IPS-NIHi11 (cell line): ENCODE measurements at places on chromosomes 2 and 18.
A peak's percentile ranks its signal among the peaks of the same experiment; 100 is the strongest.

- peak; percentile 82 for DNase-seq
Observed at GRCh38 chr2:70123051-70123828, 36.0 kb downstream of the PCBP1 start.

GRCh38 chr18:52190195-52190594, 149.8 kb upstream of the DCC start:
- DNase-seq = no peak

- DNase-seq = no peak
Observed at GRCh38 chr18:51668607-51669006, 471.1 kb upstream of the MEX3C start.

- DNase-seq = no peak
Observed at GRCh38 chr2:113005030-113005509, at the start of gene IL36A. TSS of gene IL36A (plus strand) at chr2:113005459. CDS start at chr2:113005872, 413 bp downstream.

DNA sequence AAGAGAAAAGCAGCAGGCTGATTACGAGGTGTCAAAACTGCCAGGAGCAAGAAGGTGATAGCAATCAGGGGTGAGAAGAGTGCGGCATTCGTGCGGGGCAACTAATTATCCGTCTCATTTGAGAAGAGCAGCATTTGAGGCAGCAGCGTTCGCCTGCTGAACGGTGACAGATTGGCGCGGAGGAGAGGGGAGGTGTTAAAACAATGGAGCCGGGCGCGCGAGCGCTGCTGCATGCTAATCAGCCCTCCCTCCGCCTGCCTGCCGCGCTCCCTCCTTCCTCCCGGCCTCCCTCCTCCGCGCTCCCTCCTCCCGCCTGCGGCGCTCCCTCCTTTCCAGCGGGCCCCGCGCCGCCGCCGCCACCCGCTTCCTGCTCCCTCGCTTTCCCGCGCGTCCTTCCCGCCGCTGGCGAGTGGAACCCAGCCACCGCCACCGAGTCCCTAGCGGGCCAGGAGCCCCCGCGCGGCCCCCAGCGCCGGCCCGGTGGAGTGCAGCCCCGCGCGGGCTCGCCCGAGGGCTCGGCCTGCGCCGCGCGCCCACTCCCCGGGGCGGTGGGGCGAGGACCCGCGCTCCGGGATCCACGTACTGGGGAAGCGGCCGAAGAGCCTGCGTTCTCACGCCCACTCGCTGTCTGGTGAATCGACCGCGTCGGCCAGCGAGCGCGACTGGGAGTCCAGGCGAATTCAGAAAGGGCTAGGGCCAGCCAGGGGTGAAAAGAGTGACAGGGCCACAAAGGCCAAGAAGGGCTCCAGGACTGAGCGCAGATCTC, 69.5 kb upstream of the PSMD14 start:
- peak; percentile 82 for DNase-seq

GRCh38 chr2:188251034-188251433, 40.6 kb upstream of the GULP1 start:
- DNase-seq = no peak

DNA sequence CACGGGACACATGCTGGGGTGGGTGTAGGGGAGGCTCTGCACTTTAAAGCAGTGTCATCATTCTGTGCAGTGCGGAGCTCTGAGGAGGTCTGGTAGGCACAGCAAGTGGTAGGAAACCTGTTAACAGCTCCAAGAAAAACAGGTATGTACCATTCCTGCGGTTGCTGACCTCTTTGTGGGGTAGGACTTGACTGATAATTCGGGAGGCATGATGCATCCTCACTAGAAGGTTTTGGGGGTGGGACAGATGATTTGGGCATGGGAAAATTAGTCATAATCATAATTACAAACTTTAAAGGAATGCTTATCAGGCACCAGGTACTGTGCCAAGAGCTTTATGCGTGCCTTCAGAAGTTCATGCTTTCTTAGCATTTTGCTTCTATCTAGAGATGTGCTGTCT, 9.7 kb downstream of the DOK1 start:
- no peak for DNase-seq

DNA sequence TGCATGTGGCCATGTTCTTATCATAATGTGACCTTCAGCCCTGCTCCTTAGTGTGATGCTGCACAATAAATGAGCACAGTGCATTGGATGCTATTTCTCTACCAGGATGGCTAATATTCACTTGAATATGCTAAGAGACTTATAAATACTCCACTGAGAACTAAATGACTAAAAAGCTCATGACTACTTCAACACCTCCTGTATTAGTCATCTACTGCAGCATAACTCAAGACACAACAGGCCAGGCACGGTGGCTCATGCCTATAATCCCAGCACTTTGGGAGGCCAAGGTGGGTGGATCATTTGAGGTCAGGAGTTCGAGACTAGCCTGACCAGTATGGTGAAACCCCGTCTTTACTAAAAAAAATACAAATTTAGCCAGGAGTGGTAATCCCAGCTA, 213.4 kb downstream of the RND3 start:
- DNase-seq = no peak

- DNase-seq = no peak
Observed at GRCh38 chr2:54575379-54575888, 119.3 kb downstream of the SPTBN1 start.

DNA sequence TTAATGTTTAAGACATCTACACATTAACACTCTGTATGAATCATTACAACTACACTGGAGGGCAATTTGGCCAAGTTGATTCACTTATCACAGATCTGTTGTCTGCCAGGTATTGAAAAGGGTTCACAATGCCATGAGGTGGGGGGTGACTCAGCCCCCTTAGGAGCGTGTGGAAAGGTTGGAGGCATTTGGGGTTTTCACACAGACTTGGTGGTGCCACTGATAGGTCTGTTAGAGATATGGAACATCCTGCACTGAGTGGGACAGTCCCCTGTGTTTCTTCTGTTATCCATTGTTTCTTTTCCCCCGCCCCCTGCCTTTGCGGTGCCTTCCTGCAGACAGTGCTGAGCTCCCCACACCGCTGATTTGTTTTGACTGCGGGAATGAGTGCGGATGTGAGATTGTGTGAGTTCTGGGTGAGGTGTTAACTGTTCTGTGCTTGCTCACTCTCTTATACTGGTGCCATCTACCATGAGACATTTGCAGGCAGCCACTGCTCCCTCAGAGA, 9.3 kb upstream of the TSN start:
- no peak for DNase-seq

DNA sequence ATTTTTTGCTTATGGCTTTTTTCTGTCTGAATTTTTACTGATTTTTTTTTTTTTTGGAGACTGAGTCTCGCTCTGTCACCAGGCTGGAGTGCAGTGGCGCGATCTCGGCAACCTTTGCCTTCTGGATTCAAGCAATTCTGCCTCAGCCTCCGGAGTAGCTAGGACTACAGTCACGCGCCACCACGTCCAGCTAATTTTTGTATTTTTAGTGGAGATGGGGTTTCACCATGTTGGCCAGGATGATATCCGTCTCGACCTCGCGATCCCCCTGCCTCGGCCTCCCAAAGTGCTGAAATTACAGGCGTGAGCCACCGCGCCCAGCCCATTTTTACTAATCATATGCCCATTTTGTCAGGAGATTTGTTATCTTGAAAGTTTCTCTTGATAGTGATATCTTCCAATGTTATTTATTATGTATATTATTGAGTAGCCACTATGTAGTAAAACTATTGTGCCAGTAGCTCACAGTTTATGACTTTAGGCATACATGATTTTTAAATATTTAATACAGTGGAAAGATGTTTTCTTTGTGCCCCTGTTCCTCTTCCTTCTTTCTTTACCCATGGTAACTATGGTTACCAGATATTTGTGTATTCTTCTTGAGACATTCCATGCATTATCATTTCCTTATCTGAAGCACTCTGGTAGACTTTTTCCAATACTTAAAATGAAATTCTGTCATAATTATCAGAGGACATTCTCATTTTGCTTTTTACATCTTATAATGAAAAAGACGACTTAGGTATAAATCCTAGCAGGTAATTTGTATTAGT, 2.1 kb downstream of the HAT1 start:
- no peak for DNase-seq

- peak; percentile 85 for DNase-seq
Observed at GRCh38 chr18:12271376-12272235, 17.4 kb downstream of the CIDEA start.

DNA sequence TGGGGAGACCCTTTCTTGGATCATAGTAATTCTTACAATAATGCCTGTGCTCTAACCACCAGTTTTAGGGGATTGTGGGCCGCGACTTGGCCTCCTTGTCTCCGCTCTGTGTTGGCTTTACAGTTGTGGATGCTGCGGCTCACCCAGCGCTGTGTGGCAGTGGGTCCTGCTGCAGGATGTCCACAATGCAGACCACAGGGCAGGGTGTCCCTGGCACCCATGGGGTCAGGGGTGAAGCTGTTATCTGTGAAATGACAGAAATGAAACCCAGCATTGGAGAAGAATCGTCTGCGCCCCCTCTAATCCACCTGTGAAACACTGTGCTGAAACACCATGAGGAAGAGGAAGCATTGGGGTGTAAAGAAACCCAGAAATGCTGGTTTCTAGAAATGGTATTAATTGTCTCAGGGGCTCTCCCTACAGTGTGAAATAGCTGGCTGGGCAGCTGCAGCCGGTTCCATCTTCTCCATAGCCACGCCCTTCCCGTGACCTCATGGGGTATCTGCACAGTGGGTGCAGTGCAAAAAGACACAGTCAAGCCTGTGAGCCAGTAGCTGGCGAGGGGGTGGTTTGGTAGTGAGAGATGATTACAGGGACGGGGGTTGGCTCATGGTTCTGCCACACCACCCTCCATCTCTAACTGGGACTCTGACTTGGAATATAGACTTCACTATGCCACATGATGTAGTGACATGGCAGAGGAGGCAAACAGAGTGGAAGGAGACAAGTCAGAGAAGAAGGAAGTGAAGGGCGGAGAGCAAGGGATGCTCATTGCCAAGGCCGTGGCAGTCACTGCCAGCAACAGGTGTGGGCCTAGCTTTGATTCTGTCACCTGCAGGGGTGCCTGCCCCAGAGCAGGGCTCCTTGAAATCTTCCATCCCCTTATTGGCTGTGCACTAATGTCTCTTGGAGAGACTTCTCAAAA, 16.2 kb downstream of the INPP4A start:
- no peak for DNase-seq

GRCh38 chr2:101961338-101962191, 30.2 kb upstream of the IL1R2 start:
- no peak for DNase-seq

GRCh38 chr2:82599021-82599420, 1860.1 kb downstream of the SUCLG1 start:
- no peak for DNase-seq

DNA sequence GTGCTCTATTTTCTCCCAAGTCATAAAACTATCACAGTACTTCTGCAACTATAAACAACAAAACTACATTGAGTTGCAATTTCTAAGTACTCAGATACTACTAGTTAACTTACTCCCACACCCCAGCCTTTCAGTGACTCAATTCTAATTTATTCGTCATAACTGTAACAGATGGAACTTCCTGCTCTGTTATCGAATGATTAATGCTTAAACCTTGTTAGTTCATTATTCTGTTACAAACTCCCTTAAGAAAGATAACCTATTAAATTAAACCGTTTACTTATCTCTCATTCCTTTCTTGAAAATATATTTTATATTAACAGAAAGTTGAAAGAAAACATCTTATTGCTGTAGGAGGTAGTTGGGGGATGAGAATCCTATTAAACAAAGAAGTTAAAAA, 17.0 kb downstream of the TNFAIP6 start:
- no peak for DNase-seq

DNA sequence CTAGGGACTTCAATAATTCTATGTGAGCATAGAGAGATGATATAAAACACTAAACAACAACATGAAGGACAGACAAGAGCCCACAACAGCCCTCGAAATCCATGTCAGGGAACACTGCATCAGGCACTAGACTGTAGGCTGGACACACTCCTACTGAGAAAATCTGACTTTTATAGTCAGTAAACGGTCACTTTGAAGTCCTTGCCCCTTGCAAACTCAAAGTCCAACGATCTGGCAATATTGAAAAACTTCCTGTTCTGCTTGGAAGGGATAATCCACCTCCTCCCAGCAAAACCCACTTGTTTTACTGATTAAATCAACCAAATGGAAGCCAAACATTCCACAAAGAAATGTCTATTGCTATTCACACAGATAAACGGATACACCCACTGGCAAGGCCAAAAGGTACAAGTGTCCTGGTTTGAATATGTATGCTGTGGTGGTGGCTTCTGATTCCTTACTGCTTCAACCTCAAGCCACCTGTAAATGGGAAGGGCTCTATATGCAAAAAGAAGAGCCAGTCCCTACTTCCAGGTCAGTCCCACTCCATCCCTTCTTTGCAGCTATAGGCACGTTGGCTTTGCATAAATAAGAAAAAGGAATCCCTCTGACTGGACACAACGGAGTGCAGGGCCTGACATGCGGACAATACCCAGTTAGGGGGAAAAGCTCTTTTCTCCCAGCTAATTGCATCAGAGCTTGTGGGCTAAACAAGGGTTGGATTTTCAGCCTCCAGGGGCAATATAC, 56.6 kb downstream of the STK39 start:
- DNase-seq = no peak

DNA sequence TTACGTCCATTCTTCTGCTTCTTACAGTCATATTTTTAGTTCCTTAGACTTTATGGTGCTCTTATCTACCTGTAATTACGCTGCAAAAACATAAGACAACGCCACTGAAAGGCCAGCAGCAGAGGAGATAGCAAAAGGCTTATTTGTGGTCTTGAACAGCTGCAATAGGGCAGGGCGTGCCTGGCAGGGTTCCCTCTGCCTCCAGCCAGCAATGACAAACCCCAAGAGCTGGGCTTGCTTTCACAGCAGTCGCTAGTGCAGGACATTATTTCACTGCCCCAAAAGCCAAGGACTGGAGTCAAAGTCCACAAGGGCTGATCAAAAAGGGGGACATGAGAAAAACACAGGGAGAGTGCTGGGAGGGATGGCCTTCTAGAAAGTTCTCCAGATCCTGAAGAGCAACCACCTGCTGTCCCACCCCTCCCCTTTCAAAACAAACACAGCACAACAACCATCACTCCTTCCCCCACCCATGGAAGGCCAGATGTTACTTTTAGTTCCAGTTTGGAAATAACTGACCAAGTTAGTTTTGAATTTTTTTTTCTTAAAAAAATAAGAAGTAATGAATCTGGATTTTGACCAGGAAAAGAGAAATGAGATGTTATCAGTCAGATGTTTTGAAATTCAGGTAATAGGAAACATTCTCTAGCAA, 127.8 kb downstream of the RBMS1 start:
- DNase-seq = no peak

DNA sequence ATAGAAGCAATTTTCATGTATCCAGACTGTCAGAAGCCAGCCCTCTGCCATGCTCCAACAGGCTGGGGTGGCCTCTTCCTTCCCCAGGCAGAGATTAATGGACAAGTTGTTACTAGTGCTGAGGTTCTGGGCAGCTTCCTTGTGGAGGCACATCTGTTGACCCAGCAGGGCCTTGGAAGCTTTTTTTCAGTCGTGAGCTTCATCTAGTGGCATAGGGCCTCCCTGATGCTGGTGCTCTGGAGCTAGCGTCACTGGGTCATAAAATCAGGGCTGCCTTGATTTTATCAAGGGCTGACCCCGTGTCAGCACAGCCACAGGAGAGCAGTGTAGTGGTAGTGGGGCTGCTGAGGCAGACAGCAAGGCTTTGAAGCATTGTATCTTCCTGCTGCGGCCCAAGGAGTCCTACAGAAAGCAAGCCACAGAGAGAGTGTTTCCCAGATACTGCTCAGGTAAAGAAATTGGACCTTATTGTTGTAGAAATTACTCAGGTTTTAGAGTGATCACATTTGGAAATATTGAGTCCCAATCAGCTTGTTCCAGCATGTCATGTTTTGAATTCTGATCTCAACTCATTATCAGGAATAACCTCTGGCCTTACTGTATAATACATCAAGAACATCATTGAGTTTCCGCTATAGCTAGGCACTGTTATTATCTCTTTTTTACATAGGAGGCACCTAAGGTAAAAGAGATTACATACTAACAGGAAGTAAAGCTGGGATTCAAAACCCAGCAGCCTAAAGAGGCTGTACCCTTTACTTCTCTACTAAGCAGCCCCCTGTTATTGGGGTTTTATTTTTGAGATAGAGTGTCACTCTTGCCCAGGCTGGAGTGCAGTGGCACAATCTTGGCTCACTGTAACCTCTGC, 92.3 kb upstream of the ALPP start:
- DNase-seq = no peak
